Suppressor macrophage treated with lipopolysaccharide for 4 hours (primary cell): ENCODE measurements at places on chromosomes 12 and 14.

DNA sequence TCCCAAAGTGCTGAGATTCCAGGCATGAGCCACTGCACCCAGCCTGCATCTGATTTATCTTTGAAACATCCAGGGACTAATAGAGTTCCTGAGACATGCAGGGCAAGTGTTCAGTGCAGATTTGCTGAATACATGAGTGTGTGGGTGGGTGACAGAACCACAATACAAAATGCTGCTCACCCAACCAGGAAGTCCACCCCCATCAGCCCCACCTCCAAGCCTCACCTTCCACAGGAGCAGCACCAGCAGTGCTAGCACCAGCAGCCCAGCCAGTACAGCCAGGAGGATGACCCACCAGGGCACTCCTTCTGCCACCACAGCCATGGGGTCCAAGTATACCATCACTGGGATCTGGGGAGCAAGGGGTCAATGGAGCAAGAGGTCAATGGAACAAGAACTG lies 20.0 kb downstream of the ITGA7 start:
- DNase-seq = no peak

DNA sequence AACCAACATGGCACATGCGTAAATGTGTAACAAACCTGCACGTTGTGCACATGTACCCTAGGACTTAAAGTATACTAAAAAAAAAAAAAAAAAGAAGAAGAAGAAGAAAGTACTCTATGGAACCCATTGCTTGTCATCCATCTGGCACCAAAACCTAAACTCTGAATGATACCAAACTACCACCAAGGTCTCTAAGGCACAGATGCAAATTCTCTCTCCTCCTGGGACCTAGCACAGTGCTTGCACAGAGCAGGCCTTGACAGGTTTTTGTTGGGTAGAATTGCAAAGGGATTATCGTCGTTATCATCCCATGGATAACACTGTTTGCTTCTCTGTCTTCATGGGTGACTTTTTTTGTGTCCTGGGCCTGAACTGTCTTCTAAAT lies 13.2 kb upstream of the LGALS3 start:
- DNase-seq = no peak

DNA sequence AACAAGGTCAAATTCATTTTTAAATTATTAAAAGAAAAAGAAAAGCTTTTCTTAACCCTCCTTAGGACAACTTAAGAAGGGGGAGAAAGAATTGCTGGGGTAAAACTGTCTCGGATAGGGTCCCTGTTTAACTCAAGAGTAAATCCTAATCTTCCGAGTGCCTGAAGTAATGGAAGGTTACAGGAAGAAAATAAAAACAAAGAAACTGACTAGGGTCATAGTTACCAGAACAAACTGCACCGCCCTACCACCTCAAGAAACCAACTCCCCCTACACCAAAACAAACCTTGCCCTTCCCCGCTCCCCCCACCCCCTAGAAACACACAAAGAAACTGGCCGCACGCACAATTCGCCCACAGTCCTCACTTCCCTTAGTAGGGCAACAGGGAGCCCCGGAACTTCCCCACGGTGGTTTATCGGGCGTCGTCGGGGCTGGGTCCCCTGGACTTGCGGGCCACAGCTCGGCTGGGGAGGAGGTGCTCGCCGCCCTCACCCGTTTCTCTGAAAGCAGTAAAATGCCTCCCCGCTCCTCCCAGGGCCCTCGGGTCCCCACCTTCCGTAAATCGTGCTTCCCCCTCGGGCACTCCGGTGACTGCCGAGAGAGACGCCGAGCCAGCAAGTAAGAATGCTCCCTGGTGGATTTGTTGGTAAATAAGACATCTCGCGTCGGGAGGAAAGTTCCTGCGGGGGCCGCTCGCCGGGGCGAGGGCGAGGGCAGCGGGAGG lies 2.4 kb downstream of the SINHCAF start:
- DNase-seq = peak; percentile 63

DNA sequence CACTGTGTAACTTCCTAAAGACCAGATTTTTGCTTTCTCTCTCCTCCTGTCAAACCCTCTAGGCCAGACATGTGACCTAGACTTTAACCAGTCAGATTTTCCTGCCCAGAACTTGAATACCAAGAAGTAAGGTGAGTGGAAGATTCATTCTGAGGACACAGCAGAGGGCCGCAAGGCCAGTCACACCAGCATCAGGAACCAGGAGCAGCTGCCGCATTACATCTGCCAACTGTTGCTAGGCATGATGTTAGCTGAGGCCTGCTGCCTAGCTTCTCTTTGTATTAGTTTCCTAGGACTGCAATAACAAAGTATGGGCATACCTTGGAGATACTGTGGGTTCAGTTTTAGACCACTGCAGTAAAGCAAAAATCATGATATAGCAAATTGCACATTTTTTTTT lies 101.9 kb upstream of the BMP4 start:
- no peak for DNase-seq

DNA sequence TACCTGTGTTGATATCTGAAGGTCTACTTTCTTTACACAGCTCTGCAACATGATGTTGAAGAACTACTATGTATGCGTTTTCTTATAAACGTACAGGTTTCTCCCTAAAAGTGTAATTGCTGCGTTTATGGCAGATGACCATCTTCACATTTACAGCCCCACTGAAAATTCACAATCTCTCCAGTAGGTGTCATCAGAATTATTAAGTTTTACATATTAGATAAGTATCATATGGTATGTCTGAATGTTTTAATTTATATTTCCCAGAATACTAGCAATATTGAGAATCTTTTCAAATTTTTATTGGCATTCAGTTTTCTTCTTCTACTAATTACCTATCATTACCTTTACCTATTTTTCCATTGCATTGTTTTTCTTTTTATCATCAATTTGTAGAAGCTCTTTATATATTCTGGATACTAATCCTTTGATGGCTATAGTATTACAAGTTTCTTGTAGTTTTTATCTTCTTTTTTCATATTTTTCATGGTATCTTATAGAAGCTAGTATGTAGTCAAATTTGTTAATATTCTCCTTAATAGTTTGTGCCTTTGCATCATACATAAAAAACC lies 123.5 kb downstream of the CAPZA3 start:
- DNase-seq = peak; percentile 43

DNA sequence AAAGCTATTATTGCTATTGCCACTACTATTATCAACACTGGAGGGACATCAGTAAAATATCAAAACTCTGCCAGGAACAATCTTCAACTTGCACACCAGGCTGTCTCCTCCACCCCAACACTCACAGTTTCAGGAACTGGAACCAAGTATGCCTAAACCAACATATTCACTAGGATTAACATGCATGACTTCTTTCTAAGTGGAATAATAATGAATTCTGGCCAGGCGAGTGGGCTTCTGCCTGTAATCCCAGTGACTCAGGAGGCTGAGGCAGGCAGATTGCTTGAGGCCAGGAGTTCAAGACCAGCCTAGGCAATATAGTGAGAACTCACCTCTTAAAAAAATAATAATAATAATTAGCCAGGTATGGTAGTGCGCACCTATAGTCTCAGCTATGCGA lies 58.1 kb downstream of the TBX5 start:
- no peak for DNase-seq

DNA sequence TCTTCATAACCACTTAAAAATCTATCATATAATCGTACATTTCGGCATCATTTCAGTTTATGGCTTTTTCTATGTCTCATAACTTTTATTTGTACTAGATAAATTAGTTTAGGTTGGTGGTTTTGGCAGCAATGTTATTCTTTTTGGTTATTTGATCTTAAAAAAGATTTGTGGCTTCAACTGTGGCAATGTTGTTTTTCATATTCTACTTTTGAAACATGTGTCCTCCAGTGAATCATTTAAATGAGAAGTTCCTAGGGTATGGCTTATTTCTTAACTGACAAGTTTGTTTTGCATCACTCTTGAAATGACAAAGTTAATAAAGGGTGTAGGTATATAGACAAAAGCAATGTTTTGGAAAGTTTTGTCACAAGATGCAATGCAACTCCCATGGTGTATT lies 11.1 kb upstream of the KITLG start:
- no peak for DNase-seq

- DNase-seq = peak; percentile 62
Measured at GRCh38 chr12:93889516-93890212, 212.5 kb downstream of the CRADD start.

GRCh38 chr14:23041729-23042128 lies 283 bp upstream of the PSMB11 start:
- no peak for DNase-seq

DNA sequence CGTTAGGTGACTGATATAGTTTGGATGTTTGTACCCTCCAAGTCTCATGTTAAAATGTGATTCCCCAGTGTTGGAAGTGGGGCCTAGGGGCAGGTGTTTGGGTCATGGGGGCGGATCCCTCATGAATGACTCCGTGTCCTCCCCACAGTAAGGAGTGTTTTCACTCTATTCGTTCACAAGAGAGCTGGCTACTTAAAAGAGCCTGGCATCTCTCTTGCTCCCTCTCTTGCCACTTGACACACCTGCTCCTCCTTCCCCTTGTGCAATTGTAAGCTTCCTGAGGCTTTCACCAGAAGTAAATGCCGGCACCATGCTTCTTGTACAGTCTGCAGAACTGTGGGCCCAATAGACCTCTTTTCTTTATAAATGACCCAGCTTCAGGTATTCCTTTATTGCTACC lies 2.6 kb downstream of the IFI27L2 start:
- DNase-seq = no peak

DNA sequence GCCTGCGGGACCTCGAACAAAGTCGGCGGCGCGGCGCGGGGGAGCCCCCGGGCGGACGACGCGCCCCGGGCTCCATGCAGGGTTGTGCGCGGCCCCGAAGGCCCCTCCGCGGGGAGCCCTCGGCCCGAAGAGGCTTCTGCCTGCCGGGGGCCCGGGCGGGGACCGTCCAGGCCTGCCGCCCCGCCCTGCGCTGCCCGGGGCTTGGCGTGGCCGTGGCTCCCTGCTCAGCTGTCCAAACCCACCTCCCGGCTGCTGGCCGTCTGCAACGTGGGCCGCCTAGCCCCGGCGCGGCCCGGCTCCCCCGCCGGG lies 670 bp downstream of the DYRK2 start:
- DNase-seq = peak; percentile 27

GRCh38 chr12:74043343-74043742 lies 494.3 kb upstream of the ATXN7L3B start:
- no peak for DNase-seq
